ENCODE measurements at places on chromosomes 5 and 9.

DNA sequence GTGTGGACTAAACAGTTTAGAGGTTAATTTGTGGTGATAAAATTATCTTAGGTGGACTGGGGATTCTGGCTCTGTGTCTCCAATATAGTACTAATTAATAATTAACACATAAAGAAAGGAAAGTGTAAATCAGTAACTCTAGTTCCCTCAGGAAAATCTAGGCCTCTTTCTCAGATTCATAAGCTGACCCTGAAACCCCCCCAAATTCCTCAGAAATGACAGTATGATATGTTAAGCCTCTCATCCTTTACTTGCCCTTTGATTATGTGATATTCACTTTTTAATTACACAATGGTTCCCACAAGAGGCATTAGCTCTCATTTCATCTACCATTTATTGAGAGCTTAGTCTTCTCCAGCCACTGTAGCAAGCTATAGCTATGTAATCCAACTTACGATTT, 636.2 kb upstream of the SEMA6A start:
- DNase-seq: no peak

DNA sequence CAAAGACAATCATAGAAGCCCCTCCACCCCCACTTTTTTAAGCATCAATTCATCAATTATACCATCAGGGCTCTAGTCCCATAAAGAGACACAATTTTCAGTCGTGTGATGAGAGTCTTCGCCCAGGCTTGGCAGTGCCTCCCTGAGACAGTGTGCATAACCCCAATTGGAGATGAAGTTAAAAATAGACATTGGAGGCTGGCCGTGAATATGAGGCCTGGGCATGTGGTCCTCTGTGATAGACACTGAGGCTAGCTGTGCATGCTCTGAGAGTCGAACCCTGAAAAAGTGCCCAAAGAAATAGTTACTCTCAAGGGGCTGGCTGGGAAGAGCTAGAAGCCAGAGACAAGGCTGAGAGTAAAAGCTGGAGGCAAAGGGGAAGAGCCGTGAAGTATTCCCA, 248.6 kb upstream of the NR4A3 start:
- DNase-seq: no peak

DNA sequence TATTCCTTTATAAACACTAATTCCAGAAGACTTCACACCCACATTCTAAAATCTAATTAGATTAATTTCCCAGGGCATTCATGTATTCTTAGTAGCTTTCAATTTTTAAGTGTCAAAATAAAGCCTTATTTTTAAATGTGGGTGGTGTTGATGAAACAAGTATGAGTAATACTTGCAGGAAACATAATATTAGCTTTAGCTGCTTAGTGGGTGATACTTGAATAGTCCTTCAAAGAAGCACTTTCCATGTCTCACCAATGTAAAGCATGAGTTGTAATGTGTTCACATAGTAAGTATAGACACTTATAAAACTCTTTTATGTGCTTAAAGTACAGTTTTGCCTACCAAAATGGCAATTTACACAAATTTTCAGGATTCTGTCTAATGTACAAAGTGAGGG, 6.9 kb downstream of the FNBP1 start:
- no peak for DNase-seq

- no peak for DNase-seq
These were observed 2.1 kb downstream of the CACNA1B start for GRCh38 chr9:137879566-137880150.

- DNase-seq: peak; percentile 77
These were observed 287.3 kb downstream of the EBF1 start for GRCh38 chr5:158812408-158812807.

GRCh38 chr5:146519554-146519953, 3.6 kb upstream of the GPR151 start:
- DNase-seq: no peak

DNA sequence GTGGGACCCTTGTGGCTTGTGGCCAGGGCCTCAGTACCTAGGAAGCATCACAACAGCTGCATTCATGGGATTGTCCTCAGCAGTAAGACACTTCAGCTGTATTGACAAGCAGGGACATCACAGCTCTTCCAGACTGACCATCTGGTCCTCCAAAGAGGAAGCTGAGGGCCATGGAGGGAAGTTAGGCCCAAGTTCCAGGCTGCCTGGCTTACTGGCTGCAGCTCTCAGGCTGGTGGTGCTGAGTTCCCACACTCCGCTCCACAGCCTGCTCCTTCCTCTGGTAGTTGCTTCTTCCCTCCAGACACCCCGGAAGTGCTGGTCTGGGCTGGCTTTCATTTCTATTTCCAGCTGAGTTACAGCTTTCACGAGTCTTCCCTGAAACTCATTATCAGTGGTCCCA, 5.7 kb upstream of the STING1 start:
- DNase-seq: peak; percentile 24

DNA sequence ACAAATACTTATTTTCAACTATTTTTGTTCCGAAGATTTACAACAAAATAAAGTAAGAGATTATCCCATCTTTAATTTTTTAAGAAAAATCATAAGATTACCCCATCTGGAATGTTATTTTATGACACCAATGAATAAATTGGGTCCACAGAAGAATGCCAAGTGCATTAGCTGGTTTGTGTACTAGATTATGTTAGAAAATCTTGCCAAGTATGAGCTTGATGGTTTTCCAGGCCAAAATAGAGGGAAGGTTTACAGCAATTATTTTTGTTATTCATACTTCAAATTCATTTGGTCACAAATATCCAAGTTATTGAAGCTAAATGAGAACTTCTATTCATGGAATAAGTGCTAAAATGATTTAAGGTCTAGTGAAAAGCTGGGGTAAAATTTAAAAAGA, 109.4 kb upstream of the DMRTA1 start:
- DNase-seq: no peak

DNA sequence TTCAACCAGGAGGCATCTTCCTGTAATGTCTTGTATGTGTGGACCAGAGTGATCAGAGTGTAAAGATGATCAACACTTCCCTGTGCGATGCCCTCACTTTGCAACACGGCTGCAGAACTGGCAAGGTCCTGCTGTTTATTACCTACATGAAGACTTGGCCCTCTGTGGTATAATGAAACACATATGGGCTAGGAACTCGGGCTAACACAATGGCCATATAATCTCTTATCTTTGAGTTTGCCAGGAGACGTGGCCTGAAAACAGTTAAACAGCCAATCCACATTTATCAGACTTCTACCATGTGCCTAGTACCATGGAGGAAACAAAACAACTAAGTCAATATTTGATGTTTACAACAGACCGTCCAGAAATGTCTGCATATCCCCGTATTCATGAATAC, 145.5 kb downstream of the ZNF462 start:
- no peak for DNase-seq

DNA sequence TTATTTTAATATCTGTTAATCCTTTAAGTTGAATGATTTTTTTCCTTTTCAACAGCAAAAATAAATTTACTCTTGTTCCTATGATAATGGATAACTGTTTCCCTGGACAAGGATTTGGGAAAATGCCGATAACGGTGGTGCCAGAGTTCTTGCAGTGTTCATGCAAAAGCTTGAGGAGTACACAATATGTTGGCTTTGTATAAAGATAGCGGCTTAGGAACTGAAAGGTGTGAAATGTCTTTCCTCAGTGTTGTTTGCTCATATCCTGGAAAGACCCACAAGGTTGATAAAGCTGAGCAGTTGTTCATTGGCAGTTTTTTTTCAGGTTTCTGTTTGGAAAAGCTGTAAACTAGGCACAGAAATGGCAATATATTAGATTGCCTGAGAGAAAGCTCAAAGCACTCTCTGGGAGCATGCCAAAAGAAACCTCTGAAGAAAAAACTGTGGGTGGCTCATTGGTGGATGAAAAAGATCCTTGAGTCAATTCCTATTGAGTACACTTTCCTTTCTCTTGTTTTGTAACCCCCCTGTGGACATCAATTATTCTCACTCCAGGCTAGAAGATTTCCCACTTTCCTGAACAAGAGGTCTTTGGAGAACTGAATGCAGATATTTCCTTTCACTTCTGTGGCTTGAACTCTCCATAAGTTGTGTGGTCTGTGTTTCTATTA, 117.2 kb upstream of the RGMB start:
- DNase-seq: no peak

DNA sequence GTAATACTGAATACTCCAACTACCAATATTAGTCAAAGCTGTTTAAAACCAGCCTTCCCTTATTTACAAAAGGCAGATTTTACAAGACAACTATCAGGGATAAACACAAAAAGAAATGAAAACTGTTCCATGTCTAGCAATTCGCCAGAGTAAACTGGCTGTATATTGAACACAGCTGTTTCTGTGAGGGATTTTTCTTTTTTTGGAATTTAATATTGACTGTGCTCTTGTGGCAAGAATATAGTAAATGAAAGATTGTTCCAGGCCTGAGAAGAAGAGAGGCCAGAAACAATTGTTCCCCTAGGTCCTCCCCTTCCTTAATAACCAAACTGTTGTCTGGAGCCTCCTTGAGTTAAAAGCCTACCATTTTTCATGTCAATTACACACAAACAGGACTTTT, 188.6 kb downstream of the PDE4D start:
- no peak for DNase-seq

DNA sequence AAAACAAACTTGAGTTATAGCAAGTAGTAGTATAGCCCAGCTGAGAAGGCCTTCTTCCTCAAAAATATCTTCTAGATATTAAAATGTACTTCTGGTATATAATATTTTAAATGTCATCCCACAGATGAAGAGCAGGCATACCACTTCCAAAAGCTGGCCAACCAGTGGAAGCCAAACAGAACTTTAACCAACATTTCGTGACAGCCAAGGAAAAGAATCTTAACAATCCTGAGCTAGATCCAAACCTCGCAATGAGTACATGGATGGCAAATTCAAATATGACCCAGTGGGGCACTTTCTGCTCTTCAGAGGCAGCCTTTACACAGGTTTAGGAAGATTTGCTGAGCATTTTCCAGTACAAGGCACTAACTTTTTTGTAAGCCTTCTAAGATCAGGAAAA, 91.8 kb upstream of the ACO1 start:
- DNase-seq: no peak

GRCh38 chr5:152372875-152373274, 32.2 kb downstream of the NMUR2 start:
- DNase-seq: no peak

DNA sequence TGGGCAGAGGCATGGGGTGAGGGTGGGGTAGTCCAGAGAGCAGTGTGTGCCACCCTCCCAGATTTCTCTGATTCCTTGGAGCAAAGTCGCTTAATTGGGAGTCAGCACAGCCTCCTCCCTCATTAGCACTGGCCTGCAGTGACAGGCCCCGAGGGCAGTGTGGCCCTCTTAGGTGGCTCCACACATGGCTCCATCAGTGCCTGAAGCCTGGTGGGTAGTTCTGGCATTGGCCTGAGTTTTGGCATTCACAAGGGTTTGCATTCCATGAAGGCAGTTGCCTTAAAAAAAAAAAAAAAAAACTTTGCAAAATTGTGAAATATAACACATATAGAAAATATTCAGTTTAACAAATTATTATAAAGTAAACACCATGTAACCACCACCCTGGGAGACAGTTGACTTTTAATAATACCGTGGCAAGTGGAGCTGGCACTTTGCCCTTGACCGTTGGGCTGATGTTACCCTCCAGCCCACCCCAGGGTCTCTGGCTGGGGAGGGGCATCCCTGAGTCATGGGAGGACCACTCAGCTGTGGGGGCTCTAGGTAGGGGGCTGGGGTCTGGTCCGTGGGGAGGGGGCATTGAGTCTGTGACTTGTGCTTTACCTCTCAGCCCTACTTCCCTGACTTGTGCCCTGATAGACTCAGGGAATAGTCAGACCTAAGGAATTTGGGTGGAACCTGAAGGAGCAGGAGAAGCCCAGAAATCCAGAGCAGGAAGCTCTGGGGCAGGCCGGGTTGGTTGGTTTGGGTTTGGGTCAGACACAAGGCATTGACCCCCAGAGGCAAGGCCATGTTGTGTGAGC, 51.3 kb upstream of the PITX1 start:
- no peak for DNase-seq

DNA sequence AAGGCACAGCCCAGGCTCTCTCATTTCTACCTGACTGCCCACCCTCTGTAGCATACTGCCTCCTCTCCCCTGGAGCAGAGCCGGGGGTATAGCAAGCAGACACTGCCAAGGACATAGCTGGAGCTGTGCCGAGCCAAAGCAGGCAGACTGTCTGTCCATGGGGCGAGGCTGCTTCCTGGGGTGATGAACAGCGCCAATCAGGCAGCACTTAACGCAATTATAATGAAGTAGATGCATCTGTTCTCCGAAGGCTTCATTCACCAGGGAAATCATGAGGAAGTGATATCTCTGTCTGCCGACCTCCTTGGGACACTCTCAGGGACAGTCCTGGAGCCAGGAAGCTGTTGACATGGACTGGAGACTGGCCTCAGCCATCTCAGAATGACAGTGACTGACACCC, 230.7 kb downstream of the ASTN2 start:
- DNase-seq: no peak

DNA sequence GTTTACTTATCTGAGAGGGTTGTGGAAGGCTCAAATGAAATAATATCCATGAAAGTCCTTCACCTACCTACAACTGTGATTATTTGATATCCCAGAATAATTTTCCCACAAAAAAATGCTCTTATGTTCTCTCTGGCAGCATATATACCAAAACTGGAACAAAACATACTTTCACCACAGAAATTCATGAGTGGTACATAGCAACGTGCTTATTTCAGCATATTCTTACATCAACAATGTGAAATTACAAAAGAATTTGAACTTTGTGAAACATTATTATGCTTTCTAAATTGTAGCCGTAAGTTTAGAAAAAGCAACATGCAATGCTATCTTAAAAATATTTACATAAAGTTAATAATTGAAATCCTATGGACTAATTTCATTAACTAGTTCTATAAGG, 137.1 kb downstream of the GABRB2 start:
- DNase-seq: no peak

DNA sequence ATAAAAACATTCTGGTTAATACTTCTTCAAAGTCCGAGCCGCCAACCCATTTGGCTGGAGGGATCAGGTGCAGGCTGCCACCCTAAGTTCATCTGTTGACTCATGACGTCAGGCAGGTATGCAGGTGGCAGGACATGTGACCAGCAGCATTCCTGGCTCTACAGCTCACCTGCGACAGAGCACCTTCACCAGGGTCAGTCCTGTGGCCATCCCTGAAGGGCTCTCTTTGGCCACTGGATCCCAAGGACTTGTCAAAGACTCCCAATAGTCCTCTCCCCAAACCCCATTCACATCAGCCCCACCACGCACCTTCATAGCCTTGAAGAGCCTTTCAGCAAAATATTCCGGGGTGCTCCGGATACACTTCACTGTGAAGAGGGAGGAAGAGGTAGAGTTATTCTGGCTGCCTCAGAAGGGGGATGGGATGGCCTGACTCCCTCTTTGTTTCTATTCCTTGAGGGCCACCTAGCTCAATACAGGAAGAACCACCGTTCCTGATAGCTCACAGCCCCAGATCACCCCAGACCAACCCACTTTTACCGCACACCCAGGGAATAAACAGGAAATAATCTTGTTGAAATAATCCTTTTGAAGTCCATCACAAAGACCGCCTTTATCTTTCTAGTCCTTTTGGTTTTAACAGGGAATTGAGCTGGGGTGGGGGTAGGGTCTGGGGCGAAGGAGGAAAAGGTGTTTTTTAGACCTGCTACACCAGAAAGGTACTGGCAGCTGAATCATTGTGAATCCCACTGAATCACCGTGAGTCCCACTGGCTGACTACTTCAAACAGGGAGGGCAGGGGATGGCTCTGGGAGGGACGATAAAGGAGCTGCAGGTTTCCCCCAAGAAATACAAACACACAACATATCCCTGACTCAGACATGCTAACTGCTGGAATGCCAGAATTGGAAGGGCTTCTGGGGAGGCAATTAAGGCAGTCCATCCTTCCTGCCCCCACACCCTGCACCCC, 26.4 kb downstream of the ANXA6 start:
- no peak for DNase-seq

Data from CD4-positive, alpha-beta T cell treated with Interleukin-15 for 1 hour (primary cell).